ENCODE measurements at places on chromosomes 5 and 9. TPM values are rescaled to one million over a fixed set of nuclear protein-coding genes. Genes with fewer than 3 reads are reported as not detected.

DNA sequence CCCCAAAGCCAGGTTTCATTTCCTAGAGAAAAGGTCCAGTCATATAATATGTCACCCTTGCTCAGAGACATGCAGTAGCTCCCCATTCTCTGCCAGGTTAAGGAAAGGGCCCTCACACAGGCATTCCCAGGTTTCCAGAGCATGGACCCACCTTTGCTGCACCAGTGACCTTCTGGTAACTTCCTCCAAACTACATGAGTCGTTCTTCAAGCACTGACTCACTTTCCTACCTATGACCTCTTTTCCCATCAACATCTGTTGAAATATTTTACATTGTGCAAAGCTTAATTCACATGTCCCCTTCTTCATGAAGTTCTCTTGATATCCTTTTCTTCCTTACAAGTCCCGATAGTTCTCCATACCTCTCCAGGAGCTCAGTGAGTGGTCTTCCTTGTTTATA, 25.9 kb downstream of the SH3TC2 start:
- DNase-seq, result no peak

GRCh38 chr9:33408087-33408486, 5.7 kb upstream of the AQP7 start:
- DNase-seq, result no peak

DNA sequence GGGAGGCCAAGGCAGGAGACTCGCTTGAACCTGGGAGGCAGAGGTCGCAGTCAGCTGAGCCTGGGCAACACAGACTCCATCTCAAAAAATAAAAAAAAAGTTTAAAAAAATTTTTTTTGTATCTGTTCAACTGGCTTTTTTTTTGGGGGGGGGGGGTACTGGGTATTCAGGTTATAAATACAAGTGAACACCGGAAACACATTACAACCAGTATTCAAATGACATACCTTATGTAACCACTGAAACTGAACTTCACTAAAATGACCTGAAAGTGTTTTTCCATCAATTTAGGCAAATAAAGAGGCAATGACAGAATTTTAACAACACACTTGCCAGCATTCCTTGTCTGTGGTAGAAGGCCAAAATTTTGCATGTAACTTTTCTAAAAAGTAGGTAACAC, 33.5 kb downstream of the STRBP start:
- DNase-seq, result no peak

Gene NUTM2G
- total RNA-seq, result not detected

- no peak for DNase-seq
These were observed 487.4 kb downstream of the ZNF608 start for GRCh38 chr5:124259017-124259416.

Gene CCDC171
- 13.9 TPM for total RNA-seq

Gene NOTCH1
- total RNA-seq, result 14.9 TPM

DNA sequence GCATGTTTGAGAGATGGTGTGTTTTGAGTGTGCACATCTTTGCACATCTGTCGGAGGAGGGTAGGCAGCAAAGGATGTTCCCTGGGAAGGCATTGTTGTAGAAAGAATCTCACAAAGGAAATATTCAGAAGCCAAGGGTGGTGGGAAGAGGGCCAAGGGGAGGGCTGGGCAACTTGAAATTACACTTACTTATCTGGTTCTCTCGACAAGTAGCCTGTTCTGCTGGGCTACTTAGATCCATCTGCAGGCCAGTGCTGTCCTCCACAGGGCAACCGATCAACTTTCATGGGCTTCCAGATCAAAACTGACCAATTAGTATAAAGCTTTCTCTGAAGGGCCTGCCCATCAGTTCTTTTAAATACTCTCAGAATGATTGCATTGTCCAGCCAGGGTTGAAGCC, 495.2 kb downstream of the GADD45G start:
- DNase-seq, result no peak

Gene SOX30
- total RNA-seq, result 0.24 TPM

Gene SWI5
- 25.9 TPM for total RNA-seq

- DNase-seq, result no peak
These were observed 42.9 kb upstream of the STRBP start for GRCh38 chr9:123311250-123311752.

DNA sequence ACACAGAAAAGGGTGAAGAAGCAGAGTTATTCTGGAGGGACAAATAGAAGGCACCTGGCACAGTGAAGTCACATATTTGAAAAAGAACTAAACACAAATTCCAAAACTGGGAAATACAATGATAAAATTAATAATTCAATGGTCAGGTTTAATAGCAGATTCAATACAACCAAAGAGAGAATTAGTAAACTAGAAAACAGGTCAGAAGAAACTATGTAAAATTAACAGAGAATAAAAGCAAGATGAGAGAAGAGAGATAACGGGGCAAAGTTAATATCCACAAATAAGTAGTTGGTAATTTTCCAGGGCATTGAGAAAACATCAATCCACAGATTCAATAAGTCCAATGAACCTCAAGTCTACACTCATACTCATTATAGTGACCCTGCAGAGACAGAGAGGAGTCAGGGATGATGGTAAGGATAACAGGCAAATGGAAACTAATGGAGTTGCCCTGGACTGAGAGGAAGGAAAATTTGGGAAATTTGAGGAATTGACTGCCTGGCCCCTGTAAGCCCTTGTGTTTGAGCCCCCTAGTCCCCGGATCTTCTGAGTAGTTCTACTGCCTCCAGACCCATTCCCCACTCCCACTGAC, 8.3 kb upstream of the ERGIC1 start:
- DNase-seq, result no peak

Gene RANBP3L
- total RNA-seq, result 0.14 TPM

GRCh38 chr9:37922363-37923117, 18.6 kb upstream of the SLC25A51 start:
- no peak for DNase-seq

DNA sequence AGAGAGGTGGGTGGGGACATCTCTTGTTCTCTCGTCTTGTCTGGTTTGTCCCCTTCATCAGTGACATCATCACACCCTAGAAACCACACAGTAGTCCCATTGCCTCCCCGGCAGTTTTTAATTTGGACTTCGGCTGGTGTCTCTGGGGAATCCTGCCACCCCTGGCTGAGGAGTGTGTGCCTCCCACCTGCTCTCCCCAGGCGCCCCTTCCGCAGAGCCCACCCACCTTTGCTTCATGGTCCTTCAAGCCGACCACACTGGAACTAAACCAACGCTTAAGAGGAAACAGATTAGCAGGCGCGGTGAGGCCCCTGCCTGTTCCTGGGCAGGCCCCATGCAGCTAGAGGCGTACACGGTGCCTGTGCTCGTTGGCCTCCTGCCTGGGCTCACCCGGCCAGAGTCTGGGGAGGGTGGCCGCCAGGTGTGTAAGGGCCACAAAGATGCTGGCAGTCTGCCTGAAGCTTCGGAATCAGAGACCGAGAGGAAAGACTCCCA, 107.6 kb upstream of the SPRY4 start:
- DNase-seq, result no peak

Gene SPATA6L
- 0.47 TPM for total RNA-seq

GRCh38 chr9:87853876-87854579, 28.6 kb upstream of the SPATA31E1 start:
- DNase-seq, result no peak

GRCh38 chr5:17258431-17258830, 41.0 kb downstream of the BASP1 start:
- no peak for DNase-seq

GRCh38 chr5:134097211-134097749, 17.2 kb upstream of the TCF7 start:
- DNase-seq, result no peak

DNA sequence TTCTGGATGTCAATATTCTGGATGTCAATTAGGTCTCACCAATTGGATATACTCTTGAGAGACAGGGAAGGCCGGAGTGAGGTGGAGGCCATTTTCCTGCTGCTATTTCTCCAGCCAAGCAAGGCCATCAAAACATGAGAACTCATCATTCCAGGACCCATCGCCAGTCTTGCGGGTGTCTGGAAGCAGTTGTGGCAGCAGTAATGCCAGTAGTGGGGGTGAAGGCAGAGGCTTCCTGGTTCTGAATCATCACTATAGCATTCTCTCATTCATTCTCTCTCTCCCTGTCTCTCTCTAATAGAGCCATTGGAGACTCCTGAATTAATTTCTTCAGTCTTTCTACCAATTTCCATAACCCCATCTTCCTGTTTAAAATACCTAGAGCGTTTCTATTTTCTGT, 71.8 kb downstream of the EGFLAM start:
- DNase-seq, result no peak

- no peak for DNase-seq
These were observed 1.3 kb downstream of the RANBP3L start for GRCh38 chr5:36300191-36300926.

GRCh38 chr9:109451311-109452025, 46.6 kb downstream of the PTPN3 start:
- DNase-seq, result no peak

GRCh38 chr5:173720286-173720952, 104.0 kb upstream of the BOD1 start:
- no peak for DNase-seq

GRCh38 chr9:18359335-18359734, 114.6 kb upstream of the ADAMTSL1 start:
- no peak for DNase-seq

Gene STK10
- 22.0 TPM for total RNA-seq

GRCh38 chr9:32606811-32607210, 28.7 kb downstream of the TAF1L start:
- DNase-seq, result no peak

DNA sequence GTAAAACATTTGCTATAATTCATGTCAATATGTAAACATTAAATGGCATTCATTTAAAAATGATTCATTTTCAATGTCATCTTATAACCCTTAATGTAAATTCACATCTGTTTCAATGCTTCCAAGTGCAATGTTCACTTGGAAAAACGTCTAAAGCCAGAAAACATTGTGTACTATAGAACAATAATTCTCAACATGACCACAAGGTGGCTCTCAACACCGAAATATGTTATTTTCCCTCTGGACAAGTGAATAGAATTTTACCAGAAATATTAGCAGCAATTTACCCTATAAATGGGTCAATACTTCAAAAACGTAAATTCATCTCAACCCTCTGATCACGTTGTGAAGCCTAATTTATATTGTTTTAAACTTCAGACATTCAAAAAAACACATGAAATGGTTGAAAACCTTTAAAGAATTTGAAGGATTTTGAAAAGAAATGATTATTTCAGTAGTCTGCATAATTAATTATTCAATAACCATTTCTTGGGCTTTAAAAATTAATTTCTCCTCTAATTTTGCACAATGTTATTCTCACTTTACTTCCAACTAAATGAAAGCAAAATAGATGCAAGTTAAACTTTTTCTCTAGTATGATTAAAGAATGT, 11.0 kb downstream of the CDH10 start:
- DNase-seq, result no peak

DNA sequence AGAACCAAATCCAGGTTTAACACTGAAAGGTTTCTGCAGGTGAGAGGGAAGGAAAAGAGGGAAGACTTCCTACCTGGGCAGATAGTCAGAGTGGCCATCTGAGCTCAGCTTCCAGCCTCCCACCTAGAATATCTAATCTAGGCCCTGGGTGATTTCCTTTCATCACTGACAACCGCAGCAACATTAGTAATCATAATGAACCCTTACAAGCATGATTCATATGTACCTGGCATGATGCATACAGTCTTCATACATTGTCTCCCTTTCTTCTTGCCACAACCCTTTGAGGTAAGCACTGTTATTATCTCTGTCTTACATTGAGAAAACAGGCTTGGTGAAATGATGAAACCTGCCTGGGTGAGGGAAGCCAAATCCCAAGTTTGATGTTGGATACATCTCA, 13.5 kb downstream of the AFAP1L1 start:
- DNase-seq, result no peak

DNA sequence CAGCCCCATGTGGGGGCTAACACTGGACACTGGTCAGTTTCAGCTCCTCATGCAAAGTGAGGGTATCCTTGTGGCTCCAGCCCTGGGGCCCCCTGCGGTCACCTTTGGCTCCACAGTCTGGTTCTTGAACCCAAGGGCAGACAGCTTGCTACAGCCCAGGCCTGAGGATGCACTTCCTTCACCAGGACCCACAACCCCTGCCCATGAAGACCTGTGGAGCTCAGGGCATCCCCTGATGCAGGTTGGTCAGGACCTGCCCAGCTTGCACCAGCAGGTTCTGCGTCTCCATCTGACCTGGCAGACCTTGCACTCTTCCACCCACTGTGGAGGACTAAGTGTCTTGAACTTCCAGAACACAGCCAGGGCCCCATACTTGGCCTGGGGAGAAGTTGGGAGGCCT, 3.7 kb upstream of the MRNIP start:
- DNase-seq, result no peak

Gene PCDHB15
- 0.33 TPM for total RNA-seq

Gene RAB3C
- total RNA-seq, result 0.19 TPM

GRCh38 chr5:100889165-100889743, 13.8 kb downstream of the ST8SIA4 start:
- DNase-seq, result no peak

Gene SPINK14
- total RNA-seq, result not detected

DNA sequence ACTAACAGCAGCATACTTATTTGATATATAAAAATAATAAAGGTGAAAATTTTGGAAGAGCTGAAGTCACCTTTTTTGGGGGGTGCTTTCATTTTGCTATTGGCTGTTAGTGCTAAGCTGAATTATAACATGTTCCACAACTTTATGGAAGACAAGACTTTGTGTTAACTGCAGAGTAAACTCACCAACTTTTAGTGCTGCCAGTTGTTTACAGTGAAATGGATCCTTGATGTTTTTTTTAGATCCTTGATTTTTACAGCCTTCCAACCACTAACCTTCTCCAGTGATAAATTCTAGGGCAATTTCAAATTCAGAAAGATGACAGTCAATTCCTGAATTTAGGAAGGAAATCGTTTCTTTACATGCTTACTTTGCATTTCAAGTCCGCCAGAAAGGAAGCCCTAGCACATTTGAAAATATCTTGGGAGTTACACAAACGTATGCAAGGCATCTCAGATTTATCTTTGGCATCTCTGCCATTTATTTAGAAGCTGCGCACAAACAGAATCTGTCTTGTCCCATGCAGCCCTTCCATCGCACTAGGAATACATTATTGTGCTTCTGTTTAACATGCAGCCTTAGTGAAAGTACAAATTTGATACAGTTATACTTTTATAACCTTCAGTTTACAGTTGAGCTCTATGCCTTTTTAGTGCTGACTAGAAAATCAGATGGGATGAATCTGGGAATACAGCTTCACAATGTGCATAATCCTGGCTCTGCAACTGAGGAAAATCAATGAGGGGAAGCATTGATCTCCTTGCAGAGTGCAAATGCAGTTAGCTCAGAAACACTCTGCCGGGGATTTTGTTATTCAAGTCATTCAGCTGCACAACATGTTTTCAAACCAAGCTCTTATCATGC, 142.4 kb upstream of the ZNF608 start:
- DNase-seq, result no peak

Gene TYRP1
- total RNA-seq, result 0.19 TPM

DNA sequence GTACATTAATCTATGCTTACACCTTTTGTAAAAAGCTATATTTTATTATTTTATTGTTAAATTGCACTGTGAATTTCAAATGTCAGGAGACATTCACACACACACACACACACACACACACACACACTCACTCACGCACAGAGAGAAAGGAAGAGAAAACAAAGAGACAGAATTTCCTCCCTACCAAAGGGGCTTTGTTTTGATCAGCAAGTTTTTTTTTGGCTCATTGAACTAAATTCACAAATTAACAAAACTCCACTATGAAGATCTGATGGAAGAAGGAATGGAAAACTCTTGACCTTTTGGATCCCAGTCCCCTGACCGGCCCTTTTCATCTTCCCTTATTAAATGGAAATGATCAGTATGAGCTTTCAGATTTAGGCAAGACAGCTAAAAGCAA, 161.2 kb downstream of the PDE4D start:
- DNase-seq, result no peak
